ENCODE measurements at places on chromosomes 11 and 22.

DNA sequence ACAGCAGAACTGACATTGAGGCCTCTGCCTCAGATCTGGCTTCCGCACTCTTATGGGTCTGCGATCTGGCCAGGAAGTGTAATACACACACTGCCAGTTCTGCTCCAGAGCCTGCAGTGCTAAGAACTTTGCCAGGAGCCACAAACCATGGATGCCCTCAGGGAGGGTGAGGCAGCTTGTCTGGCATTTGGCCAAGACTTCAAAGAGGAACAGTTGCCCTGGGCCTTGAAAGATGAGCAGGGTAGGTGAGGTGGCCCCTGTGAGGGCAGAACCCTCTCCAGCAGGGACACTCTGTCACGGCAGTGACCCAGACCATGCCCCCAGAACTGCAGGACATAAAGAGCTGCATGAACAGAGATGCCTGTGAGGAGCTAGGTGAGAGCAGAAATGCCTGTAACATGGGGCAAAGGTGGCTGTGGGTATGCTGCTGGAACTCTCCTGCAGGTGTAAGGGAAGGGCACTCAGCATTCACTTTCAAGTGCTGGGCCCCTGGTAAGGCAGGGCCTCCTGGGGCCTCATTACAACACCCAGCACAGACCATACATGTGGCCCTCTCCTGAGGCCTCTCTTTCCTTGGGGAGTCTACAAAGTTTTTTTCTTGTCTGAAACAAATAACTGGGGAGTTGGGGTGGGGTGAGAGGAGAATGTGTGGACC is 47.3 kb downstream of the NEU3 start:
- no peak for DNase-seq

- DNase-seq = no peak
These were observed 64.1 kb upstream of the LMO1 start for GRCh38 chr11:8327761-8328192.

GRCh38 chr11:66849501-66850234 is 6.4 kb downstream of the RCE1 start:
- DNase-seq = no peak

- no peak for DNase-seq
These were observed 12.8 kb downstream of the ATG16L2 start for GRCh38 chr11:72826942-72827480.

DNA sequence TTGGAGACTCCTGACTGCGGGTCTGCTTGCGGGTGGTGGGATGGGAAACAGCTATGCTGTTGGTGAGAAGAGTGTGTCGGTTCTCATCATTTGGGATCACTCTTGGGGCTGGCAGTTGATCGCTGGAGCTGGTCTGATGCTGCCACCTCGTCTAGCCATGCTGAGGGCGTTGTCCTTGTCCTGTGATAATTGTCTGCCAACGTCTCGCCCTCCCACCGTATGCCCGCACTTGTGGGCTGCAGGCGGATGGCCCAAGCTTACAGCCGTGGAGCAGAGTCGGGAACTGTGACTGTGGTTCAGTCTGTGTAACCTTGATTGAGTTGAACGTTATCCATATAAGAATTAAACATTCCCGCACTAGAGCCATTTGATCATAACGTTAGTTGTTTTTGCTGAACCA is 204.4 kb downstream of the TBC1D22A start:
- DNase-seq = no peak

- DNase-seq = no peak
These were observed 61.3 kb downstream of the DENND5A start for GRCh38 chr11:9203691-9204311.

GRCh38 chr11:116932181-116932580 is 94.8 kb upstream of the APOA1 start:
- no peak for DNase-seq

DNA sequence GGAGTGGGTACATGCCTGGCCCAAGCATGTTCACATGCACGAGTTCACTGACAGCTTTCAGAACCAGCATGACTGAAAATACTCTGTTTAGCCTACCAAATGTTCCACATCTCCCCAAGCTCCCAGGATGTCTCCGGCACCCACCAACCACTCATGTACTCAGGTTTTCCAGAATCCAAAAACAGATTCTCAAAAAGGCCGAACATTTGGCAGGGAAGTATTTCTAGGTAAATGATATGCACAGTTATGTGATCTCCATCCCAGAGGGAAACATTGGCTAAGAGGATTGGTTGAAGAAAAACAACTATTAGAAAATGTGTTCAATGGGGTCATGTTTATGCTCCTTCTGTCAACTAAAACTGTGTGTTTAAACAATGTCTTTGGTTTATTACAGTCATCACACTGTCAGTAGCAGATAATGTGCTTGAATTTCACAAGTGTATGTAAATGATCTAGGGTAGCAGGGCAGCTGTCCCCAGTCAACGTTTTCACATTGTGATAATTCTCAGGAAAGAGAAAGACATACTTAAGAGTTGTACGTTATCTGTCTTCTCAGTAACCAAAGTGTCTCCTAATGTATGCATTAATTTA is 52.3 kb downstream of the BARX2 start:
- no peak for DNase-seq

- no peak for DNase-seq
These were observed 65.0 kb upstream of the HMGXB4 start for GRCh38 chr22:35192129-35192918.

GRCh38 chr11:30573951-30574350 is 12.2 kb downstream of the MPPED2 start:
- DNase-seq = no peak

DNA sequence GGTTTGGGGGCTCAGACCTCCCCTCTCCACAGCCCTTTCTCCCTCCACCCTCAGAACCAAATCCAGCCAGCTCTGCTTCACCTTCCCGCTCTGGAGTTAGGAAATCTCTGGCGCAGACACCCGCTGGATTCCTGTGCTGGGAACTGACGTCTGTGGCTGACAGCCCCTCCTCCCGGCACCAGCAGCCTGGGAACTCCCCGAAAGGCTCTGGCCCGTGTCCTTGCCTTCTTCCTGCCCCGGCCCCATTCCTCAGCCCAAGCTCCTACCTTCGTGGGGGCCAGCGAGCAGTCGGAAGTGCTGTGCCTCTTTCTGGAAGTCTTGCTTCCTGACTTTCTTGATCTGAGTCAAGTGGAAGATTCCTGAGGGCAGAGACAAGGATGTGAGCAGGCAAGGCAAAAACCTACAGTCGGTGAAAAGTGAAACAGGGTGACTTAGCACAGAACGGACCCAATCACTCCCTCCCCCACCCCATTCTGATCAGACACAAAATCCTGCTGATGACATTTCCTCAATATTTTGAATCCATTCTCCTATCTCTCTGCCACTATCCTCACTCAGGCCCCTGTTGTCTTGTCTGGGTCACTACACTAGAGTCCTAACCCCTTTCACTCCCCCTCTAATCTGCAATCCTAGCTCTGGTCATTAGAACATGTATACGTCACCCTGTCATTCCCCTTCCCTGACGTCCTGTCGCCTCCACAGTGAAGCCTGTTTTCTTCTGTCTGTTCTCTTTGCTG is 34.1 kb downstream of the CHRDL2 start:
- DNase-seq = peak; percentile 89

- DNase-seq = no peak
These were observed 361 bp downstream of the CTSD start for GRCh38 chr11:1763336-1763795.

DNA sequence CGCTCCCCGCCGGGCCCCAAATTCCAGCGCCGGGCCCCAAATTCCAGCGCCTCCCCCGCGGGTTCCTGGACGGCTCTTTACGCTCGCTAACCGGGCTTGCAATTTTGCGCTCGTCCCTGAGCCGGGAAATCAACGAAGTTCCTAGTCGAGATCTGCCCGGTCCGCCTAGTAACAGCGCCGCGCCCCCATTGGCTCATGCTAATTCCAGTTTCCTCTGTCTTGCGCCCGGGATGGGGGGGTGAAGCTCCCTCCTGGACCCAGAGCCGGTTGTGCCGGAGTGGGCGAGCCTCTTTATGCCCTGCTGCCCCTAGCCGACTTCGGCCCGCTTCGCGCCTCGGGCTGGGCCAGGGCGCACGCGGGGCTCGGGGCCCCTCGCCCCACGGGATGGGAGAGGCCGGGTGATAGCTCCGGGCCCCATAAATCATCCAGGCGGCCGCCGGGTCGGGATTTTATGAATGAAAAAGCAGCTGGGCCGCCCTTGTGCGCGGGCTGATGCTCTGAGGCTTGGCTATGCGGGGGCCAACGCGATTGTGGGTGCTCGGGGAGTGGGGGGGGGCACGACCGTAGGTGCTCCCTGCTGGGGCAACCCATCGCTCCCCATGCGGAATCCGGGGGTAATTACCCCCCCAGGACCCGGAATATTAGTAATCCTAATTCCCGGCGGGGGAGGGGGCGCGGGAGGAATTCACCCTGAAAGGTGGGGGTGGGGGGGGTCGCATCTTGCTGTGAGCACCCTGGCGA is 1.8 kb upstream of the CCND1 start:
- peak; percentile 96 for DNase-seq

DNA sequence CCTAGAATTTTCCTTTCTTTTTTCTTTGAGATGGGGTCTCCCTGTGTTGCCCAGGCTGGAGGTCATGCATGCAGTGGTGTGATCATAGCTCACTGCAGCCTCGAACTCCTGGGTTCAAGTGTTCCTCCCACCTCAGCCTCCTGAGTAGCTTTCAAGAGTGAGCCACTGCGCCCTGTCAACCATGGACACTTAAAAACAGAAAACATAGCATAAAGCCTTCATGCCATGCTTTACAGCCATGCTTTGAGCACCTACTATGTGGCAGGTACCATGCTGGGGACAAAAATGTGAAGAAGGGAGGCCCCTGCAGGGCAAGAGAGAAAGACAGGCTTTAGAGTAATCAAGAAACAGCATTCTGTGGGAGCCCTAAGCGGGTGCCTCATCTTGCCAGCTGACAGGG is 13.7 kb upstream of the GNB1L start:
- no peak for DNase-seq

- no peak for DNase-seq
These were observed 29.1 kb downstream of the RTL6 start for GRCh38 chr22:44468973-44469372.

- no peak for DNase-seq
These were observed 860.8 kb downstream of the TBC1D22A start for GRCh38 chr22:47623066-47623762.

DNA sequence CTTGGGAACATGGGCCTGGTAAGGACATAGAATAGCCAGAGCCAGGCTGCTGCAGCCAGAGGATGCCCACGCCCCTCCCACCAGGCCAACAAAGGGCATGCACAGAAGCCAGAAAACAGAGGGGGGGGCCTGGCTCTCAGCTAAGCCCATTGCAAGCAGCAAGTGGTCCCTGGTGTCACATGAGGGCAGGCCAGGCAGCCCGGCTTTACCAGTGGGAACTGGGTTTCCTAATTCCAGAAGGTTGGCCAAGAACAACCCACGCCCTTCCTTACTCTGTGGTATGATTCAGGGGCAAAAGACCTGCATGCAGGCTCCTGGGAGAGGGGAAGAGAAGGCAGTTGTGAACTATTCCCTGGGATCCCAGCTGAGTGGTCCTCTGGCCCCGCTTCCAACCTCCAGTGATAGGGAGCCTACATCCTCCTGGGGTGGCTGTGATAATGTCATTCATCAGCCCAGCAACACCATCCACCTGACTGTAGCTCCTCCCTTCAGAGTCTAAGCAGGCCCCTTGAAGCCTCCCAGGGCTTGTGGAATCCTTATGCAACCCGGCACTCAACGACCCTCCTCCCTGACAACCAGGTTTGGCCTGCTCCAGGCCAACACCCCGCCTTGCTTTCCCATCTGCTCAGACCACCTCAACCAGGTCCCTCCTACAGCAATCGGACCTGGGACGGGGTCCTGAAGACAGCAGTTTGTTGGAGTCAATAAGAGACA is 62.1 kb upstream of the LMO1 start:
- DNase-seq = no peak

DNA sequence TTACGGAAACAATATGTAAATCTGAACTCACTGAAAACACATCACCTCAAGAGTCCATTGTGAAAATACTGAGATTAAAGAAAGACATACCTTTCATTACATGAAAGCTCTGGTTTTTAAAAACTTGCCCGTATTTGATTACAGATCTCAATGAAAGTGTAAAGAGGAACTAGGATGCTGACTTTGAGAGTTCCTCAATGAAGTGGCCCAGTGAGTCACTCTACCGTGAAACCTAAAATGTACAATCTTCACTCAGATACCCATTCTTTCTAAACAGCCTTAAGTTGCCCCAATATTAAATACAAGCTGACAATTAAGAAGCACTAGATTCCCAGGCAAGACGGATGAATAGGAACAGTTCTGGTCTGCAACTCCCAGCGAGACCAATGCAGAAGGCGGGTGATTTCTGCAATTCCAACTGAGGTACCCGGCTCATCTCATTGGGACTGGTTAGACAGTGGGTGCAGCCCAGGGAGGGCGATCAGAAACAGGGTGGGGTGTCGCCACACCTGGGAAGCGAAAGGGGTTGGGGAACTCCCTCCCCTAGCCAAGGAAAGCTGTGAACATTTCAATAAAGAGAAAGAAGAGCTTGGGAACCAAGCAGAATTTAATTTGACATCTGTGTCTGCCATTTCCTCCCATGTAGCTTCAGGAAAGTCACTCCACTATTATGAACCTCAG is 33.8 kb upstream of the OR9G4 start:
- no peak for DNase-seq

- DNase-seq = no peak
These were observed 74.7 kb upstream of the WNT7B start for GRCh38 chr22:46051646-46052045.

DNA sequence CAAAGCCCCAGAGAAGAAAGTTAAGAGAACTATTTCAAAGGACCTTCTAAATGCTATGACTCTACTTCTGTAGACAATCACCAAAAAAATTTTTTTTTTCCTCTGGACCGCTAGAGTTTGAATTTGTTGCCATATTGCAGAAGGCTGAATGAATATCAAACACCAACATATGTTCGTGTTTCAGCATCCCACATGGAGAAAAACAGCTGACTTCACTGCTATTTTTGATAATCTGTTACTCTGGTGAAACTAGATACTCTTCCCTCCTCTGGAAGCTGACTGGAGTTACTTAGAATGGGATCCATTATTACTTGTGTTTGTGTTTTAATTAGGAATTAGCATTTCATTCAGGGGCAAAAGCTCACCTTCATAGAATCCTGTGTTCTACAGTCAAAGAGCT is 447.0 kb downstream of the AASDHPPT start:
- DNase-seq = no peak

DNA sequence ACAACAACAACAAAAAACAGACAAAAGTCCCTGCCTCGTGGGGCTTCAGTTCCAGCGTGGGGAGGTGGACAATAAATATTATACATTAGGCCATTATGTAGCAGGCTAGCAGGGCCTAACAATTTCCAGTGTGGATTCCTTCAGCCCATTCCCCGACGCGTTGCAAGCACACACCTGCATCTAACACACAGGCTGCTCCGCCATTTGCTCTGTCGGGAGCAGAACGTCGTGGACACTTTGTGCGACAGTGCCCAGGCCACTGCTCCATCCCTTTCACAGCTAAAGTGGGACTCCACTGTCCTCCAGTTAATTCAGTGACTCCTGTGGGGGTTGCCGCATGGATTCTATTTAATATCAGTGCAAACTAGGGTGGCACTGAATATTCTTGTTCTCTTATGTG is 10.9 kb upstream of the FGF3 start:
- no peak for DNase-seq

- no peak for DNase-seq
These were observed 68.4 kb downstream of the GAS2 start for GRCh38 chr11:22734628-22735345.
